ENCODE measurements at places on chromosomes 16 and 17.

DNA sequence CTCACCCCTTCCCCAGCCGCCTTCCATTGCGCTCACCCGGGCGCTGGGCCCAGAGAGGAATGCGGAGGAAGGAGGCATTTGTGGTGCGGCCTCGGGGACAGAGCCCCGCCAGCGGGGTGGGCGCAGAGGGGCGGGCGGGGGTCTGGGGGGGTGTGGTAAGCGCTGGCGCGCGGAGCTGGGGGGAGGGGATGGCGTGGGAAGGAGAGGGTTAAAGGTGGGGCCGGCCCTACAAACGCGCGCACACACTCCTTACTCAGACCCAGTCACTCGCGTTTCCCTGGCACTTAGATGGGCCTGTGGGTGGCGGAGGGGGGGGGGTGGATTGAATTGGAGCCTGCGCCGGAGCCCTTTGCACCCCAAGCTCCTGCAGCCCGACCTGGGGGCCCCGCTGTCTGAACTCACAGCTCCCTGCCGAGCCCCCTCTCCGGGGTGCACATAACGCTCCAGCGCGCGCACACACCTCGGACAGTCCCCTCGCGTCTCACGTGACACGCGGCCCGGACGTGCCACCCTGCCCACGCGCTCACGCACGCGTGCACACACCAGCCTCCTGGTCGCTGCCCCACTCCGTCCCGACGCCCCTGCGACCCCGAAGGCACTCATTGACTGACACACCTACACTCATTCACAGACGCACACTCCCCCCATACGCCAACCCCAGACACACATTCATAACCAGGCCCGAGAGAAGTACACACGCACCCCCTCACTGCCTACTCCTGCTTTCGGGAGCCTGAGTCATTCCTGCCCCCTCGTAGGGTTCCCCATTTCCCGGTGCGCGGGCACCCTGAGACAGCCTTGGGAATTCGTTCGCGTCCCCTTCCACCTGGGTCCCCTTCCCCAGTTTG is 844 bp downstream of the TBKBP1 start:
- DNase-seq = no peak

DNA sequence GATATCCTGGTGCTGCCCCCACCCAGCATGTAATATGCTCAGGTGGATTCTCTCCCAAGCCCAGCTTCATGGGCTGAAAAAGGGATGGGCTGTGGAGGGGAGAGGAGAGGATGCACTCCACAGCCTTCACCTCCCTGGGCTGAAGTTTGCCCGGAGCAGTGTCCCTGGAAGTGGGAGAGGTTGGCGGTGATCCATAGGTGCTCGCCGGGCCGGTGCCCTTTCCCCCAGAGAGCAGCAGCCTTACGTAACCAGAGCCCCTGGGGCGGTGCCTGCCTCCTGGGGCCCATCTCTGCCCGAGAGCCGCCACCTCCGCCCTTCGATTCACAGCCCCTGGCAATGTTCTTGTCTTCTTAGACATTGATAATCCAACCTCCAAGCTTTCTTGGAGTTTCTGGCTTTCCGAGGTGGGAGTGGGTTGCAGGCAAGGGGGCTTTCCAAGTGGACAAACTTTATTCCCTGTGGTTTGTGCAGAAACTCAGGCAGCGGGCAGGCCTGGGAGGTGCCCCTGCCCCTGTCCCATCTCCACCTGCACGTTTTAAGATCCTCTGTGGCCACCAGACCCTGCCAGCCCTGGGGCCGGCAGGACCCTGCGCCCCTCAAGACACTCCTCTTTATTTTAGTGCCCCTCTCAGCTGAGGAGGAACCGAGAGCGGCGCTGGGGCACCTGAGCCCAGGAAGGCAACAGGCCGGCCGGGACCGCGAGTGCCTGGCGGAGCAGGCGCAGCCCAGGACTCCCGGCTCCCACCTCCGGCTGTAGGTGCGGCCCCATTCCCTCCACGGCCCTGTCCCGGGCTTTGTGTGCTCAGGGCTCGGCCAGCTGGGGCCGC is 3.1 kb upstream of the WDR90 start:
- DNase-seq = no peak

DNA sequence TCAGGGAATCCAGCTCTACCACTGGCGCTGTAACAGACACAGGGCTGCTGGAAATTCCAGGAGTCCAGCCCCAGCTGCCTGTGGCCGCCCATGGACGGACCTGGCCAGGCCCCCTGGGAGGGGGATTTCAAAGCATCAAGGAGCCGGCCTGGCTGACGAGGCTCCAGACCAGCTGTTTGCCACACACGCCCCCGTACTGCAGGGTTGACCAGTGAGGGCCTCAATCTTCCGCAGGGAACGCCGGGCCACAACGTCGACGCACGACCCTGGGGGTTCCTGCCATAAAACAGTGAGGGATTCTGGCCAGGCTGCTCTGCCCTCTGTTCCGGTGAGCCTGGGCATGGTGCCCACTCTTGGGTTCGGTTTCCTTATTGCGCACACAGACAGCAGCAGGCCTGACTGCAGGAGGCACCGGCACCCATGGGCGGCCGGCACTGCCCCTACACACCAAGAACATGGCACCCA is 3.7 kb downstream of the LMF1 start:
- DNase-seq = no peak

DNA sequence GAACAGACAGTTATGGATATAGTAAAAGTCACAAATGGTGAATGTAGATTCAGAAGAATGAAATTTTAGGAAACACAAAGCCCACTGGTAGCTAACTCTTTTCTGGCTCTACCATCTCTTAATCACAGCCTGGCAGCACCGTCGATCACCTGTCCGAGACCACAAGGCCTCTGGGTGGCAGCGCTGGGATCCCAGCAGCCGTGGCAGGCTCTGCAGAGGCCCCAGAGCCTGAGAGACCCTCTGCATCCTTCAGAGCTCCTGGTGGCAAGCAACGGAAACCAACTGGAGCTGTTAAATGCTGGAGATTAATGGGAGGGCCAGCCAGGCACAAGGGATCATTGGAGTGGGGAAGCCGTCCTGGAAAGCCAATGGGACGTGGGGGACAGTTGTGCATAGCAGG is 26.3 kb downstream of the LAT start:
- DNase-seq = no peak

GRCh38 chr17:63275971-63276745 is 169.9 kb downstream of the CYB561 start:
- no peak for DNase-seq

- no peak for DNase-seq
Observed at GRCh38 chr16:75801307-75801706, 75.0 kb upstream of the CPHXL start.

DNA sequence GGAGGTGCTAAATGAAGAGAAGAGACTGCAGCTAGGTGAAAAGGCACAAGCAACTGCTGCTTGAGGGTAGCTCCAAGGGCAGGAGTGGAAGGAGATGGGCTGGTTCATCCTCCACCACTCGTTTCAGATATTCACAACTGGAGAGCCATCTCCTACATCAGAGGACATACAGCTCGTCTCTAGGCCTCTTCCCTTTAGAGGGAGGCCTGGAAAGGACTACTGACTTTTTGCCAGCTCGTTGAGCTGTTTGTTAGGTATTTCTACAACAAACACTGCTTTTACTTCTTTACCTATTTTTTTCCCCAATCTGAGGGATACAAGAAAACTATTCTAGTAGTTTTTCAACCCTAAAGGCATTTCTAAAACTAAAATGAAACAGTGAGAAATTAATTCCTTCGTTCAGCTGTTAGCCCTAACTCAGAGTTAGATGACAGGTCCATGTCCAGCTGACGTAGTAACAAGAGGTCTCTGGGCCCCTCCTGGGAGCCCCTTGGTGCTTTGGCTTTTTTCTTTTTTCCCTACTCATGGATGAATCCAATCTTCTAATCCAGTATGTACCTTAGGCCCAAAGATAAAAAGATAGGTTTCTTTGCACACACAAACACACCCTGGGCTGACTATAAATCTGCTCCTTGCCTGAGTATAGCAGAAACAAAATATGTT is 47.8 kb upstream of the TBX2 start:
- no peak for DNase-seq

GRCh38 chr16:17166095-17166494 is 304.7 kb downstream of the XYLT1 start:
- no peak for DNase-seq

DNA sequence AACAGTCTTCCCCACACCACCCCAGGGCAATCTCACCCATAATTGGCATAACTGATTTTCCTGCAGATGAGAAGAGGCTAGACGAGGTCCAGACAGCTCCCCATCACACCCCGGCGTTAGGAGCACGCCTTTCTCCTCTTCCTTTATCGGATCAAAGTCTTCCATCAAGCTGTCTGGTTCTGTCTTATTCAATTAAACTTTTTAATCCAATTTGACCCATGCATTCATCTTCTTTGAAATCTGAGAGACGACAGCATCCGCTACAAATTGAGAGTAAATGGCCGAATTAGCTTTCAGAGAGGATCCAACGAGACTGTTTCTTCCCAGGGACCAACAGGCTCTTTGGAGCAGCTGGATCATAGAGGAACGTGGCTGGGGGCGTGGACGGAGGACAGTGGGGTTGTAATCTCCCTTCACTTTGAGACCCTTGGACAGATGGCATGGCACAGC is 44.4 kb upstream of the GPRC5B start:
- no peak for DNase-seq

DNA sequence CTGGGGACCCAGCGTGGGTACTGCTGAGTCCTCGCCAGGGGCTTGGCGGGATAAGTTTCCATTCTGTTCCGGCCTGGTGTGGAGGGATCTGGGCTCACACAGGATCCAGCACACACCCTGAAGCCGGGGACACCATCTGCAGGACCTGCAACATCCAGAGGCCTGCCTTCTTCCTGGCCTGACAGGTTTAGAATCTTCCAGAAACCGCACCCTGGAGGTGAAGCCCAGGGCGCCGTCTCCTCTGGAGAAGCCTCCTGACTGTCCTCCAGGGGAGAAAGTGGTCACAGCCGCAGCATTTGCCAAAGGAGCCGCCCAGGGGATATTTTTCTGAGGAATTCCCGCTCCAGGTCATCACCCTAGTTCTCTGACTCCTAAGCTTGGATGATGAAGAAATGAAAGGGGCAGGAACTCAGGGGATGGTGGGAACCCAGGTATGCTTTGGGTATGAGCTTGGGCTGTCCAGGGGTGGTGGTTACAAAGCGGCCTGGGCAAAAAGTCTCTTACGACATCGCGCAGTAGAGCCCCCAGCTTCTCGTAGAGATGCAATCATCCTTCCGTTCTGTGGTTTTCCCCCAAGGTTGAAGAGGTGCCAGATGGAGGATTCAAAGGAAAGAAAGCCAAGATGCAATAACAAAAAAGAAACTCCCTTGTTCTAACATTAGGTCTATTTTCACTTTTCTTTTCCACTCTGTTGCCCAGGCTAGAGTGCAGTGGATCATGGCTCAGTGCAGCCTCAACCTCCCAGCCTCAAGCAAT is 9.1 kb upstream of the CRISPLD2 start:
- DNase-seq = no peak

Data from activated CD4-positive, alpha-beta T cell treated with anti-CD3 and anti-CD28 coated beads for 1 hour (primary cell).